NCI-H146 (cell line): ENCODE measurements at places on chromosomes 1 and 21.
A peak's percentile ranks its signal among the peaks of the same experiment; 100 is the strongest.

DNA sequence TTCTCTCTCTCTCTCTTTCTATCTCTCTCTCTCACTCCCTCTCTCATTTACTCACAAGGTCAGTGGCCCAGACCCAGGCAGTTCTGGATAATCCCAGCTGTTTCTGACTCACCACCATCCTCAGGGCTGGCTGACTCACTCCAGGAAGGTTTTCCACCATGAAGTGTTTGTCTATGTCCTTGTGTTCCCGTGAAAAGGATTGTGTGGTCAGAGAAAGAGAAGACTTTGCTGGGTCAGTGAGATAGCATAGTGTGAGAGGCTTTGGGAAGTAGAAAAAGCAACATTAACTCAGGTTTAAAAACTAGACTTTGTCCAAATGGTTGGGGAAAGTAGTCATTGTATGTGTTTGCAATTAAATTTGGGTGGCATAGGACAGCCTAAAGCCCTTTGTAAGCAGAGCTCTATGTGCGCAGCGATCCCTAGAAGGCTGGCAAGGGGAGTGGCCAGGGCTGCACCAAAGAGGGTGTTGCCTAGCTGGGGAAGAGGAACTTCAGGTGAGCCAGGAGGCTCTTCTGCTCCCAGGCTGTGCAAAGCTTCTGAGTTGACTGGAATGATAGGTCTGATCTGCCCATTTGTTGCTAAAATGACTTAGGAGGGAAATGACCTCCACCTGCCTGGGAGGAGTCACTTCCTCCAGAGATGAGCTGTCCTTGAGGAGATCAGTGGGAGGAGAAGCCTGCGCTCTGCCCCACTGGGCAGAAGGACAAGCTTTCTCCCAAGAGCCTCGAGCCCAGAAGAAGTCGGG is 4.9 kb upstream of the CAPN2 start:
- DNase-seq, result peak; percentile 77

DNA sequence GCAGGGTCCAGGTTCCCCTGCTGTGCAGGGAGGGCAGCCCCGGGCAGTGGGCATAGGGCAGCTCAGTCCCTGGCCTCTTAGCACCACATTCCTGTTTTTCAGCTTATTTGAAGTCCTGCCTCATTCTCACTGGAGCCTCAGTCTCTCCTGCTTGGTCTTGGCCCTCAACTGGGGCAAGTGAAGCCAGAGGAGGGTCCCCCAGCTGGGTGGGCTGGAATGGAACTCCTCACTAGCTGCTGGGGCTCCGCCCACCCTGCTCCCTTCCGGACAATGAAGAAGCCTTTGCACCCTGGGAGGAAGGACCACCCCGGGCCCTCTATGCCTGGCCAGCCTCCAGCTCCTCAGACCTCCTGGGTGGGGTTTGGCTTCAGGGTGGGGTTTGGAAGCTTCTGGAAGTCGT is 32.8 kb upstream of the LHX4 start:
- DNase-seq, result no peak

DNA sequence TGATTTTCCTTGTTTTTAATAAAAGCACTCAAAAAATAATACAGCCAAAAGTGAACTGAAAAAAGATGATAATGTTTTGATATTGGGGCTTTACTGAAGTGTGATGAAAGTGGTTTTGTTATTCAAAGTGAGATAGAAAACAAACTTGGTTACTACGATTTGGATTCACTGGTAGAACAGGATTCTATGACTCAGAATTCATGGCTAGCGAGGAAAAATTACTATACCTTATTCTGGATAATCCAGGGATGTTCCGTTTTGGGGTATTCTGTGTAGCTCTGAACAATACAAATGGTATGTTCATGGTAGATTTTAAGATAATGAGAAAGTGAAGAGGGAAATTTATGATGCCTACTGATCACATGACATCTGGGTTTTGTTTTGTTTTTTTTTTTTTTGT is 117.7 kb downstream of the NRDC start:
- no peak for DNase-seq

DNA sequence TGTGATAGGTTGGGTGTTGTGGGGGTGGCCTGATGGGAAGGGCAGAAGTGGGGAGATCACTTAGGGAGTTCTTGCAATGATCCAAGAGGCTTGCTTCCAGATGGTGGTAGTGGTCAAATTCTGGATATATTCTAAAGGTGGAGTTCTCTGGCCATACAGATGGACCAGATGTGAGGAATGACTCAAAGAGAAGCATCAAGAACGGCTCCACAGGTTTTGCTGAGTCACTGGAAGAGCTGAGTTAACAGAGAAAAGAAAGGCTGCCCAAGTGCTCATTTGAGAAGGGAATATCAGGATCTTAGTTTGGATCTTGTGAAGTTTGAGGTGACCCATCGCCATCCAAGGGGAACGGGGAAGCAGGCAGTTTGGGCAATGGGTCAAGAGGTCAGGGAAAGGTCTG is 192.9 kb upstream of the GALNT2 start:
- no peak for DNase-seq

- DNase-seq, result no peak
These were observed 115.7 kb downstream of the CENPF start for GRCh38 chr1:214718724-214719123.

GRCh38 chr21:15692711-15693110 is 37.1 kb upstream of the USP25 start:
- no peak for DNase-seq
